ENCODE measurements at places on chromosomes 3 and 15.
A peak's percentile ranks its signal among the peaks of the same experiment; 100 is the strongest.

DNA sequence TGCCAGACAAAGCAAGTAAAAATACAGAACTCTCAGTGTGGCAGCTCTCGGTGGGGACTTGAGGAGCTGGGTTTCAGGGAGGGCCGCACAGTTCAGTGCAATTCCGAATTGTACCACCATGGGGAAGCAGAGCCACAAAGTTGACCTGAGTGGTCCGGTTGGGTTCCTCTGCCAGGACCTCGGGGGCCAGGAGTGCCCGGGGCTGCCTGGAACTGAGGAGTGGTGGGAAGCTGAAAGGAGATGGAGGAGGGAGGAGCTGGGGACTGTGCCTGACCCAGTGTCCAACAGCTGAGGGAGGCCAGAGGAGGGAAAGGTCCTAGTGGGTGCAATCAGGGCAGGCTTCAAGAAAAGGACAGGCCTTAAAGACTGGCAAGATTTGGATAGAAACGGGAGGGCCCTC, 32.2 kb upstream of the TRH start:
- DNase-seq, result no peak

DNA sequence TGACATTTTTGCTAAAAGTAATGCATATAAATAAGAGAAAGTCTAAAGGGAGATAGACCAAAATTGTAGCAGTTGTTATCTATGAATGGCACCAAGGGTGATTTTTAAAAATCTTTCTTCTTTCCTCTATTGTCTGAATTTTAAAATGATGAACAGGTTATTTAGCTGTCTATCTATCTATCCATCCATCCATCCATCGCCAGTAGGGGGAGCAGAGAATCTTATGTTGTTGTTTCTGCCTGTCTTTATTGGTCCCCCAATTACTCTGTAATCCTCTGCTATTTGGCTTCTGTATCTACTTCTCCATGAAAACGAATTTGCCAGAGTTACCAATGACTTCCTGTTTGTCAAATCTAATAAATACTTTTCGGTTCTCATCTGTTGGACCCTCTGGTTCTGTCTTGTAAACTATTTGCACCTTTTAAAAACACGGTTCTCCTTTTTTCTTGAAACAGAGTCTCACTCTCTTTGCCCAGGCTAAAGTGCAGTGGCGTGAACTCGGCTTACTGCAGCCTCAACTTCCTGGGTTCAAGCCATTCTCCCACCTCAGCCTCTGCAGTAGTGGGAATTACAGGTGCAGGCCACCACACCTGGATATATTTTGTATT, 86.0 kb downstream of the ECT2 start:
- no peak for DNase-seq

- no peak for DNase-seq
These were observed 71.6 kb downstream of the LIPC start for GRCh38 chr15:58503139-58504027.

DNA sequence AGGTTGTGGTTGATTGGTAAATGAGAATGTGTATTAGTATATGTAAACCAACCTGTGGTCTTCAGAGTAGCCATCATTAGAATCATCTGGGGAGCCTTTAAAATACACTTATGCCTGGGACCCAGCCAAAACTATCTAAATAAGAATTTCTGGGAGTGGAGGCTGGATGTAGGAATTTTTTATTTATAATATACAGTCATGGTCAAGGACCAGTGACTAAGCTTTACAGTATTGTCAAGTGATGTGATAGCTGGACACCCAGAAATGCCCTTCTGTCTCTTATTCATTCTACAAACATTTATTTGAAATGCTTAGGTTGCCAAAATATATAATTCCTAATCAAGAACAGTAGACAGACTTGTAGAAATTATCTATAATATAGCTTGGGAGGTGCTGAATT, 132.2 kb downstream of the MBNL1 start:
- DNase-seq, result no peak

- DNase-seq, result no peak
These were observed 63.2 kb downstream of the DIPK2A start for GRCh38 chr3:144034715-144035290.

DNA sequence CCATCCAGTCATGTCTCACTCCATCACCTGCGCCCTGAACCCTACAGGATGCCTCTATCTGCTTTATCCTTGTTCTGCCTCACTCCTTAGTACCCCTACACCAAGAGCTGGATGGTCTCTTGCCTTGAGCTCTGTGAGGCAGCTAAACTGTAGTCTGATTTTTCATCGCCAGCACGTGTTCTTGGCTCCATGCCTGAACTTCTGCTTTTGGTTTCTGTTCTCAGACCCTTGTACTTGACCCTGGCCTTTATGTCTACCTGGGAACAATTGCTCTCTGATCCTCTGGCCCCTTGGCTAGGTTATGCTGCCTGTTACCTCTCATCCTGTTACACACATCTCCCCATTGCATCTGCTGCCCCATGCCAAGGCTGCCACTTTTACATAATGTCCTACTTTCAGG, 318.0 kb upstream of the LMCD1 start:
- DNase-seq, result no peak

DNA sequence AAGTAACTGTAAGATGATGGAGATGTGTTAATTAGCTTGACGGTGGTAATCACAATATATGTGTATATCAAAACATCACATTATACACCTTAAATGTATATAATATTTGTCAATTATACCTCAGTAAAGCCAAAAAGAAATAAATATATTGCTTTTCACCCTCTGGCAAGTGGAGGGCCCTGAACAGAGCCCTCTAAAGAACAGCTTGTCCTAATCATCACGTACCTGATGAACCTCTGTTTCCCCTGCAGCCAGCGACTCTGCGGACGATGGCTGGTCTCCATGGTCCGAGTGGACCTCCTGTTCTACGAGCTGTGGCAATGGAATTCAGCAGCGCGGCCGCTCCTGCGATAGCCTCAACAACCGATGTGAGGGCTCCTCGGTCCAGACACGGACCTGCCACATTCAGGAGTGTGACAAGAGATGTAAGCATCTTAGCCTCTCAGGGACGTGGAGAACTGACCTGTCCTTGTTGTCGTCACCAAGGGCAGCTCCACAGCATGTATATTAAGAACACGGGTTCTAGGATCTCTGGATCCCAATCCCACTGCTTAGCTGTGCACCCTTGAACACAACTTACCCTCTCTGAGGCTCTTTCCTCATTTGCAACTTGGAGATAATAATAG, 6.3 kb downstream of the THBS1 start:
- no peak for DNase-seq

DNA sequence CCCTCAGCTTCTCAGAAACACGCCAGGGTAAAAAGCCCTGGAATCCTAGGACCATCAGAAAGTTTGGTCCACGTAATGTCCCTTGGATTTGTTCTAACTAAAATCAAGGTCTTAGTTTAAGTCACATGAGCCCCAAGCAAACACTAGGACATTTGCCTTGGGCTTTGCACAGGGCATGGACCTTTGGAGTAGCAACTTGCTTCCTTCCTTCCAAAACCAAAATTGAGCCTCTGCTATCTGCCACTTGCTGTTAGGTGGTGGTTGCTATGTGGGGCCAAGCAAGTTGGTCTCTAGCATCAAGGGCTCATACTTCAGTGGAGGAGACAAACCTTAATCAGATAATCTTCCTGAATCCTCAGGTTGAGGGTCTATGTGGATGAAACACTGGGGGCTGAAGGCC, 4.0 kb upstream of the DAG1 start:
- DNase-seq, result no peak

GRCh38 chr3:163481738-163482137, 1596.6 kb downstream of the SI start:
- DNase-seq, result no peak

DNA sequence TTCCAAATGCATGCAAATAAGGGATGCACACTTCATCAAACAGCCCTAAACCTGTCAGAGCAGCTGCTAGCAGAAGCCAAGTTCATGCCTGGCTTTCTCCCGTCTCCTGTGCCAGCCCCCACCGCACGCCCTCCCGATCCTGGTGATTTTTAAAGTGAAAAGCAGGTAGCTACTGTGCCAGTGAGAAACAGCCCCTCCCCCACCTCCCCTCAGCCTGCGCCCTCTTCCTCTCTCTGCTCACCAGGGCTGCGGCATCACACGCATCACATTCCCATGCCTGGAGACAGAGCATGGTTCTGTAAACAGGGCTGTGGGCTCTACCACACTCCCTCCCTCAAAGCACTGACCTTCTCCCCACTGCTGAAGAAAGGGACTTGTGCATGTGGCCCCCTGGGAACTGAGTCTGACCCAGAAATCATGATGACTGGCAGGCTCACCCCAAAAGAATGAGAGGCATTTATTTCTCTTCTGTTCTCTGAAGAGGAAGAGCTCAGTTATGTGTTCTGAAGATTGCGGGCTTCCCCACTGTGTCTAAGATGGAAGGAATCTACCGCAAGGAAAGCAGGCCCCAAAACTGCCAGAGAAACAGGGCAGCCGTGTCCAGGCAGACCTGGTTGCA, 14.5 kb upstream of the SLC6A1 start:
- DNase-seq, result no peak

DNA sequence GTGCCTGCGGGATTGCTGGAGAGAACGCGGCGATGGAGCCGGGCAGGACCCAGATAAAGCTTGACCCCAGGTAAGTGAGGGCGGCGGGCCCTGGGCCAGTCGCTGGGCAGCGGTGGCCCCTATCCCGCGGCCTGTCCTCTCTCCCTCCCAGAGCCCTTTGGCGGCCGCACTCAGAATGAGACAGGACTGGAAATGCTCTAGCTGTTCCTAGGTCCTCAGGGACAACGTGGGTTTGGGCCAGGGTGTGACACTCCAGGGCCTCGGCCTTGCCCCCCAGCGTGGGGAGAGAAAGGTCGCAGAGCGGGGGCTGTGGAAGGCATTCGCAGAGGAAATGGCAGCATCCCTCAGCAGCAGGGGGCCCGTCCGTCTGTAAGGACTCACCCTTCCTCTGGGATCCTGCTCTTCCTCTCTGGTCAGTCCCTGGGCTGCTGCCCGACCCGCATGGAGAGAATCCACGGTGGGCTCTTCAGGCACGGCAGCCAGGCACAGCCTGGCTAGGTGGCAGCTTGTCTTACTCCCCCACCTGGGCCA, 412 bp downstream of the SLC51A start:
- no peak for DNase-seq

DNA sequence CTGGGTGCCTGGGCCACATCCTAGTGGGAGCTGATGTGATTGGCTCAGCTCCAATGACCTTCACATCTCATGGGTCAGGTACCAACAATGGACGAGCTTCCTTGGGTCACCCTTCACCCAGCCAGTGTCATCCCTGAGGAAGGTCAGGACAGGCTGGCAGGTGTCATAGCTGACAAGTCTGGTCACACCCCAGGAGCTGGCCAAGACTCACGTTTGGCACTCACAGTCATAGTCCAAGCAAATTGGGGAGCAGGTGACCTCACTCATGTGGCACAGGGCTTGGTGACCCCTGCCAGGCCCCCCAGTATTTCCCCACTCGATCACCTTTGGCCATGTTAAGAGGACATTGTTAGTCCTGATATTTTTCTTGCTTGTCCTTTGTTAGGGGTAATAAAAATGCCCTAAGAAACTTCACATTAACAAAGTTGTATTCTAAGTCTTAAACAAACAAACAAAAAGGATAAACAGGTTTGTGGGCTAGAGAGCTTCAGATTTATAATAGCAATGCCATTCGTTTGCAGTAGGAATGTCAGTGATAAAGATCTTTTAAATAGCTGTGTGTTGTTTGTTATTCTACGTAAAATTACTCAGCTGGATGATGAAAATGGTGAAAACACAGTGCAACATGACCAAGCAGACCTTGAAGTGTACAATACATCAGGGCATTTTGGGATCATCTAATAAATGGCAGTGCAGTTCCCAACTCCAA, 79.5 kb upstream of the POMGNT2 start:
- DNase-seq, result no peak

DNA sequence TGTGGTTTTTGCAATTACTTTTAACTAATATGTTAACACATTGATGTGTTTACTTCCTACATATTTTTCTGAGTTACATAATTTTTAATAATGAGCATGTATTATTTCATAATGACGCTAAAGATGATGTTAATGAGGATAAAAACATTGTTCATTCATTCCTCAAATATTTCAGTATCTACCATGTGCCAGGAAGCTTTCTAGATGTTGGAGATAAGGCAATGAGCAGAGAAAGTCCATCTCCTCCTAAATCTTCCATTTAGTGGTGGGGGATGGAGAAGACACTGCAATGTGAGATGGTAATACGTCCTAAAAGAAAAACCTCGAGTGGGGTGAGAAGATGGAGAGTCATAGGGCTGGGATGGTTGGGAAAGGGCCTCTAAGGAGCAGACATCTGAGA, 132.7 kb downstream of the MYLK start:
- no peak for DNase-seq

- no peak for DNase-seq
These were observed 77.8 kb downstream of the WWTR1 start for GRCh38 chr3:149579838-149580542.

DNA sequence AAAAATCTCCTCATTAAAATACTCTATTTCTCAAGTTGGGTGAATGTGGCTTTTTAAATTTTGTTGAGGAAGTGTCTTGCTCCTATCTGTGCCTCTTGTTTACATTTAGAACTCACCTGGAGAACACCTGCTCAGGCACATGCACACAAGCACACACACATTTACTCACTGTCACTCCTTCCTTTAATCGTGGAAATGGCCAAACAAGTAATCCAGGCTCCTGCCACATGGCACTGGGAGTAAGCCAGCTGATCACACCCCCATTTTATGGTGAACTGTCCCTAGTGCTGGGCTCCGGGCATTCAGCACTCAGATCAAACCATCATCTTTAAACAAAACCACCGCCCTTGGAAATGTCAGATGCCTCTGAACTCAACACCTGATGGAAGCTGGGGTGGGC, 204.7 kb upstream of the BHLHE40 start:
- DNase-seq, result no peak

GRCh38 chr3:193842029-193842798, 249.2 kb downstream of the OPA1 start:
- DNase-seq, result peak; percentile 2

- no peak for DNase-seq
These were observed 246.8 kb downstream of the SLCO3A1 start for GRCh38 chr15:92100301-92100700.

- DNase-seq, result no peak
These were observed 212.8 kb upstream of the EIF1B start for GRCh38 chr3:40096661-40097111.

DNA sequence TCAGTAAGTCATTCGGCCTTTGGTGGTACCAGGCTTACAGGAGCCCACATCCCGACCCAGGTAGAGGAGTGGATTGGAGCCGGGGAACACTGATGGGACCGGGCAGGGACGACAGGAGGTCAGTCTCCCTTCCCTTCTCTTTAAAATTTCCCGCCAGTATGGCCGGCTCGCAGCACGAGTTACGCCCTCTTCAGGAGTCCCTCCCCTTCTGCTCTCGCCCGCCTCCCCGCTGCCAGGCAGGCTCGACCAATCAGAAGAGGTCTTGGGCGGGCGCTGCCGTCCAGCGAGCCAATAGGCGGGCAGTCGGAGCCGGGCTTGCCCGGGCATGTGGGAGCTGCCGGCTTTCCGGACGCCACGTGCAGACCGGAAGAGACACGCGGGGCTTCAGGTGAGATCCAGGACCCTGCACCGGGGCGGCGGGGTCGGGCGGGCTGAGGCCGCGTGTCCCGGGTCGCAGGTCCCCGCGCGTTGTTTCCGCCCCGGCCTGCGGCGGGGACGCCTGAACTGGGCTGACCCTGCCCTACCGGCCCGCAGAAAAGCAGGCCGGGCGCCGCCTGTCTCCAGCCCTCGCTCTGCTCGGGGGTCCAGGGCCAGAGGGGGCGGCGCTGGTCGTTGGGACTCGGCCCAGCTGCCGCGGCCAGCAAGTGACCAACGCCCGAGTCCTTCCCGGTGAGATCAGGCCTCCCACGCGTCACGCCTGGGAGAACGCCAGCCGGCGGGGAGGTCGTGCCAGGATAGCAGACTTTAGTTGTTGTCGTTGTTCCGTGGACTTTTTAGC, at the start of gene AEN:
AEN (plus strand) TSS at position 346 of the 778 bp plus-strand sequence. CDS start 4,870 bp downstream, outside the sequence.
- DNase-seq, result peak; percentile 80

Data from esophagus squamous epithelium (tissue), 5 donors.